ENCODE measurements at places on chromosomes 6 and 20.
A peak's percentile ranks its signal among the peaks of the same experiment; 100 is the strongest.

DNA sequence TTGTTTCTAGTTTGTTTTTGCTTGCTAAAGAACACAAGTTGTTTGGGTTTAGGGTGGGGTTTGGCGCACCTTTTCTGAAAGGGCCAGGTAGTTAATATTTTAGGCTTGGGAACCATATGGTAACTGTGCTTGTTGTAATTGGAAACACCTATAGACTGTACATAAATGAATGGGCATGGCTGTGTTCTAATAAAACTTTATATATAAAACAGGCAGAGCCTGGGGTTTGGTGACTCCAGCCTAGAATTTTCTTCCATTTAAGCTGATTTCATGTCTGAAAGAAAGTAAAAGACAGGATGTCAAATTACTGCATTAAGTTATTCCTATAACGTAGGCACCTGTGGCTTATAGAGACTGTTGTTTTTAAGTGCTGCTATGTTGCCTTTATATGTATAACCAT, 36.1 kb upstream of the MAPK13 start:
- no peak for DNase-seq

DNA sequence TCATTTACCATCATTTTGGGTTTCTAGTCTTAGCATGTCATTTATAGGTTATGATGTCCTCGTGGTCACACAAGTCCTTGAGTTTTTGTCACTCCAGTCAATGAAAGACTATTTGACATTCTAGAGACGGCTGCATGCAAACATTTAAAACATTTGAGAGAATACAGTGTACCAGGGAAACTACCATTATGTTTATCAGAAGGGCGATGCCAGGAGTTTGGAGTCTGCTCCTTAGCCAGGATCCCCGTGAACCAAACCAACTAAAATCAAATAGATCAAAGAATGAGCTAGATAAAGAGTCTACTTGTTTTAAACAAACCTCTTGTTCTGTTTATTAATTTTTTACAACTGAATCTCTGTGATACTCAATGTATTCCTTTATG, 122.6 kb downstream of the OLIG3 start:
- DNase-seq, result no peak

GRCh38 chr6:50257322-50257721, 207.6 kb upstream of the DEFB112 start:
- DNase-seq, result no peak

GRCh38 chr6:136550045-136550329, 235 bp downstream of the MAP7 start:
- DNase-seq, result peak; percentile 3

DNA sequence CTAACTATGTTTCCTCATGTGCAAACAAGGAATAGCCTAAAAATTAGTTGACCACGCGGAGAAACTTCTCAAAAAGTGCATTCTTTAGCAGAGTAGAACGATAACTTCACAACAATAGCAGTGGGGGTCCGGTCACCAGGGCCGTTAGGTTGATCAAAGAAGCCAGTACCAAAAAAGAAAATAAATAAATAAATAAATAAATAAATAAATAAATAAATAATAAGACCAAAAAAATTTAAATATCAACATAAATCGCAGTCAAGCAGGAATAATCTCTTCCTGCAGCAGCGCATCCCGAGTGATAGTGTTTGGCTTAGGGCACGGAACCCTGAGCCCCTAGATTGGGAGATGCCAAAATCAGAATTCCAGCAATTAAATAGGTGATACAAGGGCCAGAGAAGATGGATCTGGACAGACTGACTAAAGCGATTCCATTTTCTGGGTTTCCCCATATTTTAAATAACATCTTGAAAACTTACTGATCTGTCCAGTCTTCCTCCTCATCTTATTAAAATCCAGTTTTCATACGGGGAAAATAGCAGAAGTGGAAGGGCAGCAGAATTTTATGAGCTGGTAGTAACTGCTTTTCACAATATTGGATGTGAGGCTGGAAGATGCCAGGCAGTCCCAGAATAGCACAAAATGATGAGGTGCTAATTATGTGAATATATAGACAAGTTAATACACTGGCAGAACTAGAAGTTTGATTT, 4.4 kb upstream of the OLIG3 start:
- no peak for DNase-seq

DNA sequence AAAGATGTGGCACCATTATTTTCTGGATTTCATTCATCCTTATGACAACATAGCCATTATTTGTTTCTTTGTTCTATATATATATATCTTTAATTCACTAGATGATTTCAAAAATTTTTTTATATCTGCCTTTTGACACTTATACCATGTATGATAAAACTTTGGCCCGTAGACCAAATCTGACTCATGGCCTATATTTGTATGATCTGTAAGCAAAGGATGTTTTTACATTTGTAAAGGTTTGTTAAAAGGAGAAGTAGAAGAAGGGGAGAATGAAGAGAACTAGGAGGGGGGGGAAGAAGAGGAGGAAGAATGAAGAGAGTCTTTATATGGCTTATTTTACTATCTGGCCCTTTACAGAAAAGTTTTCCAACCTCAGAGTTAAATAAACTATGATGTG, 279.7 kb downstream of the LAMA2 start:
- no peak for DNase-seq

- DNase-seq, result no peak
Observed at GRCh38 chr6:39100358-39100757, 14.6 kb downstream of the SAYSD1 start.

DNA sequence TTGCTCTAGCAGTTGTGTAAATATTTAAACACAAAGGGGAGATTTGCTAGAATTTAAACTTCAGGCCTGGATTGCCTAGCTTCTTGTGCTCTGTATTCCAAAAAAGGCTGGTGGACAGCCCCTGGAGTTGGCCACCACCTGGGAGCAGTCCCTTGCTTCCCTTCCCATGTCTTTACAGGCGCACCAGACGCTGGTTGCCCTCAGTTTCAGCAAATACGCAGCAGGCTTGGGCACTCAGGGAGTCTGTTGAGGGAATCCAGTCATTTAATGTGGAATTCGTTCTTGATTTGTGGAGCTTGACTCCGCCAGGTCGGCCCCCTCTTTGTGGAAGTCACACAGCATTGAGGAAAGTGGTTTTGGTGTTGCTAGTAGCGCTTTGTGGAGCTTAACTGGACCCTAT, 156.8 kb downstream of the DTNBP1 start:
- no peak for DNase-seq

- DNase-seq, result no peak
Observed at GRCh38 chr6:449057-449430, 57.5 kb downstream of the IRF4 start.
